ENCODE measurements at places on chromosomes 5 and 9. TPM values are rescaled to one million over a fixed set of nuclear protein-coding genes. Genes with fewer than 3 reads are reported as not detected.
A peak's percentile ranks its signal among the peaks of the same experiment; 100 is the strongest.

The CTXN3 gene
- total RNA-seq = not detected

The CAMK4 gene
- total RNA-seq = 2.7 TPM

DNA sequence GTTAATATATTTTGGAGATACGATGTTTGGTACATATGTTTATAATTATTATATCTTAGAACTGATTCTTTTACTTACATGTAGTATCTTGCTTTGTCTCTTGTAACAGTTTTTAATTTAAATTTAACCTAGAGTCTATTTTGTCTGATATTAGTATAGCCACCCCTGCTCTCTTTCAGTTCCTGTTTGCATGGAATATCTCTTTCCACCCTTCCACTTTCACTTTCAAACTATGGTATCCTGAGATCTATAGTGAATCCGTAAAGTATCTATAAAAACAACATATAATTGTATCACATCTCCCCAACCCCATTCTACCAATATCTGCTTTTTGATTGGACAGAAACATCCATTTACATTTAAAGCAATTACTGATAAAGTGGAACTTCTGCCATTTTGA, 7.2 kb downstream of the IRGM start:
- no peaks in the 10 kb centered on the region for H3K27me3 ChIP-seq
- DNase-seq = no peak
- no peak overlapping the region for H3K4me3 ChIP-seq
- H3K36me3 ChIP-seq = no peaks in the 10 kb centered on the region
- H3K4me1 ChIP-seq = no peaks in the 10 kb centered on the region
- no peak overlapping the region for H3K27ac ChIP-seq

The STC2 gene
- total RNA-seq = 10.8 TPM

The PDLIM4 gene
- total RNA-seq = 6.7 TPM

- no peak for DNase-seq
- H3K4me3 ChIP-seq = no peak overlapping the region
- no peaks in the 10 kb centered on the region for H3K27me3 ChIP-seq
- H3K36me3 ChIP-seq = no peaks in the 10 kb centered on the region
Observed at GRCh38 chr5:170617533-170618490, 114.0 kb downstream of the KCNIP1 start.

DNA sequence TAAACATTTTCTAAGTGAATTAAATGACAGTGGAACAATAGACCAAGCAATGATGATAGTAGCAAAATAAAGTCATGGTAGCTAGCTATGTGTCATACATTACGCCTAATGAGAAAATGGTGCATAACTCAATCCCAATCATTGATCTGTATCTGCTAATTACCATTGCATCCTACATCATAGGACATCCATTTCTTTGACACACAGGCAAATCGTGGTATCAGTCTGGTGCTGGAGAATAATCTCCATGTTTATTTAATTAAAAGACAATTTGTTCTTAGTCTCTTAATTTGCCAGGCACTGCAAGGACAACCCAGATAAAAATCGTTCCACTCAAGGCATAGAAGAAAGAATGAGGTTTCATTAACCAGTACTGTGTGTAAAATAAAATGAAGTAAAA, 89.6 kb upstream of the SMC5 start:
- no peak for DNase-seq
- H3K4me3 ChIP-seq = no peak overlapping the region

- H3K36me3 ChIP-seq = peaks cover 17% of the 10 kb centered on the region
- DNase-seq = peak; percentile 79
- H3K4me1 ChIP-seq = peaks cover 24% of the 10 kb centered on the region
- no peak overlapping the region for H3K4me3 ChIP-seq
Observed at GRCh38 chr5:177478711-177479646, 5.5 kb upstream of the DBN1 start.

DNA sequence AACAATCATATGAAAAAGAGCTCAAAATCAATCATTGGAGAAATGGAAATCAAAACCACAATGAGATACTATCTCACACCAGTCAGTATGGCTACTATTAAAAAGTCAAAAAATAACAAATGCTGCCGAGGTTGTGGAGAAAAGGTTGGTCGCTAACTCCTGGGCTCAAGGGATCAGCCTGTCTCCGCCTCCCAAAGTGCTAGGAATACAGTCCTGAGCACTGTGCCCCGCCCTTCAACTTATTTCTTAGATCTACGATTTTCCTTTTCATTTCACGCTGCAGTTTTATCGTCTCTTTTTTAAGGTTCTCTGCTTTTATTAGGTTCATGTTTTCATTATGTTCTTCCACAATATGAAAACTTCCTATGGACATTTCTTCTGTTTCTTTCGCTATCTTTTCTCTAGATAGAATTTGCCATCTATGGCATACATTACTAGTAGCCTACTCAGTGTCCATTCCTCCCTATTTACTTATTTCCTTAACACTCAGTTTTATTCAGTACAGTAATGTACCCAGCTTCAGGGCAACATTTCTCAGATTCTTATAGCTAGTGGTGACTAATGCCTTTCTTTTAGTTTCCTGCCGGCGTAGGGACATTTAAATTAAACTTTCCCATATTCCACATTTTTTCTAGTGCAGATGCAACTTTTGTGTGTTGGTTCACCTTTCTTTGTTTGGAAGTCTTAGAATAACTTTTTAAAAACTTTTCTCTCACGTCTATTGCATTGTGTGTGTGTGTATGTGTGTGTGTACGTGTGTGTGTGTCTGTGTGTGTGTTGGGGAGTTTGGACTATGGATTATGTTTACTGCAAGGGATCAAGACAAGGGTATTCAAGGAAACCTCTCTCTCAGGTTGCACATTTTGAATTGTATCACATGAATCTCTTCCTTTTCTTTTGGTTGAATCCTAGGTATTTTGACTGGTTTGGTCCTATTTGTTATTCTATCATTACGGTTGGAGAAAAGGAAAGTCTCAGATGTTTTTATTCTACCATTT, 21.6 kb upstream of the FBN2 start:
- H3K27me3 ChIP-seq = no peaks in the 10 kb centered on the region
- no peaks in the 10 kb centered on the region for H3K4me1 ChIP-seq
- no peak overlapping the region for H3K27ac ChIP-seq
- DNase-seq = no peak
- no peak overlapping the region for H3K4me3 ChIP-seq
- no peaks in the 10 kb centered on the region for H3K36me3 ChIP-seq

GRCh38 chr9:131274674-131275331, 1.5 kb downstream of the FAM78A start:
- H3K36me3 ChIP-seq = no peaks in the 10 kb centered on the region
- H3K27me3 ChIP-seq = peaks cover 3% of the 10 kb centered on the region
- H3K27ac ChIP-seq = peak overlapping the region; percentile 89
- peak overlapping the region; percentile 76 for H3K4me3 ChIP-seq
- DNase-seq = peak; percentile 80

DNA sequence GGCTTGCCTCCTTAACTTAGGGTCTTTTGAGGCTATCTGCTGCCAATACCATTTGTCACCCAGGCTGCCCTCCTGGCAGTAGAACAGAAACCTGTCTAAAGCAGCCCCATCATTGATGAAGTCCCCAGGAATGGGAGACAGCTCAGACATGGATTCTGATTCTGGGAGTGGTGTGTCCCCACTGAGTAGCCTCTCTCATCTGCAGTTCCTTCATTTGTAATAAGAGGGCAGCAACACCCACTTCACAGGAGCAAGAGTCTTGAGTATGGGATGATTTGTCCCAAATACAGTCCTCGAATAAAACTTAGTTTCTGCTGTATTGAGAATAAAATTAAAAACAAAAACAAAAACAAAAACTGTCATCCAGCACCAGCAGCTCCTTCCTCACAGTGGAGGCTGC, 167.6 kb downstream of the ASTN2 start:
- no peak for DNase-seq
- H3K27me3 ChIP-seq = no peaks in the 10 kb centered on the region
- no peaks in the 10 kb centered on the region for H3K36me3 ChIP-seq
- no peak overlapping the region for H3K4me3 ChIP-seq

The CATSPER3 gene
- 0.68 TPM for total RNA-seq

DNA sequence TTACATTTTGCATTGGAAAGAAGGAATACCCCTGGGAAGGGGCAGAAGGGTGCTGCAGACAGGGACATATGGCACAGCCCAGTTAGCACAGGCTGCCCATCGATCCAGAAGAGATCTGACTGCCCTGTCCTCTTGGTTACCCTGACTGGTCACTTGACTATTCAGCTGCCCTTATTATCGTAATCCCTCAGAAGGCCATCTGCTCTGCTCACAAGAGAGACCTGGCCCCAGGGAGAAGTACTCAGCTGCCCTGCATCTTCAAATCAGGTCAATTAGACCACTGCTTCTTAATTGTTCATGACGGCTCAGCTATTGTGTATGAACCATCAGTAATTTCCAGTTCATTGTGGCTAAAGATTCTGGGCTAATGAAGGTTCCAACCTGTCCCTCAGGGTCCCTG, 345.0 kb downstream of the TLE1 start:
- no peaks in the 10 kb centered on the region for H3K27me3 ChIP-seq
- no peak for DNase-seq
- H3K4me3 ChIP-seq = no peak overlapping the region
- no peaks in the 10 kb centered on the region for H3K36me3 ChIP-seq
- H3K4me1 ChIP-seq = no peaks in the 10 kb centered on the region
- H3K27ac ChIP-seq = no peak overlapping the region

GRCh38 chr5:162550236-162550635, 482.7 kb downstream of the GABRG2 start:
- no peak overlapping the region for H3K27ac ChIP-seq
- H3K4me1 ChIP-seq = no peaks in the 10 kb centered on the region
- no peak for DNase-seq
- no peak overlapping the region for H3K4me3 ChIP-seq
